ENCODE measurements at places on chromosomes 5 and 9.

DNA sequence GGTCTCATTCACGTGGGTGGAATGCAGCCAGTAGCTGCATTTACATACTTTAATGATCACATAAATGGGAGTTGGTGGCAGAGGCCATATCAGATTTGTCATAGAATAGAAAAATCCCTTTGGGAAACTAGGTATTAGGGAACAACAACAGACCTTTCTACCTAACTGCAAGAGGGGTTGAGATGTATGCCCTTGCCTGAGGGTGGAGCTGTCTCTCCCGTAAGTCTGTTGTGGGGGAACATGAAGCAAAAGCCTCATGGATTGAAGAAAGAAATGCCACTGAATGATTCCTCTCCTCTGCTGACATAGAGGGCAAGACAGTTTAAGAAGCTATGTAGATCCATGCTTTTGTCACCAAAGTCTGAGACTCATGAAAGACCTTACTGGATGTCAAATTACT is 461.3 kb downstream of the SPOCK1 start:
- no peak for DNase-seq

GRCh38 chr5:40774623-40775022 is 18.9 kb upstream of the TTC33 start:
- no peak for DNase-seq

- DNase-seq = no peak
Observed at GRCh38 chr9:108904161-108904560, 29.8 kb downstream of the ELP1 start.

DNA sequence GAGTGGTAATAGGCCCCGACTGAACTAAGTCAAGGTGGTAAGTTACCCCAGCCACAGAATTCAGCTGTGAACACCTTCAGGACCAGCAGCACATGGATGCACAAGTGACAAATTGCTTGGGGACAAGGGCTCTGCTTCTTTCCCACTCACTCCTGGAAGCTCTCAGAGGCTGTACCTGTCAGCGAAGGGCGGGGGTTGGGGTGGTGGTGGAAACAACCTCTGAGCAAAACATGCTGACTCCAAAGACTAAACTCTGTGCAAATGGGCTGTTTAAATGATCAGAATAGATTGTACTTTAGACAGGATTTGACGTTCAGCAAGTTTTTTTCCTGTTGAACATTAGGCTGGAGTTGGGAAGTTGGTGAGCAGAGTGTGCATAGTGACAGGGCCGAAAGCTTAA is 544.5 kb upstream of the ZNF608 start:
- DNase-seq = no peak

Measured in B cell (primary cell).